ENCODE measurements at places on chromosomes 6 and 20.
A peak's percentile ranks its signal among the peaks of the same experiment; 100 is the strongest.

GRCh38 chr20:47762699-47763268 lies 22.5 kb downstream of the SULF2 start:
- no peak for DNase-seq

GRCh38 chr6:143901885-143902750 lies 37.8 kb downstream of the ZC2HC1B start:
- no peak for DNase-seq

DNA sequence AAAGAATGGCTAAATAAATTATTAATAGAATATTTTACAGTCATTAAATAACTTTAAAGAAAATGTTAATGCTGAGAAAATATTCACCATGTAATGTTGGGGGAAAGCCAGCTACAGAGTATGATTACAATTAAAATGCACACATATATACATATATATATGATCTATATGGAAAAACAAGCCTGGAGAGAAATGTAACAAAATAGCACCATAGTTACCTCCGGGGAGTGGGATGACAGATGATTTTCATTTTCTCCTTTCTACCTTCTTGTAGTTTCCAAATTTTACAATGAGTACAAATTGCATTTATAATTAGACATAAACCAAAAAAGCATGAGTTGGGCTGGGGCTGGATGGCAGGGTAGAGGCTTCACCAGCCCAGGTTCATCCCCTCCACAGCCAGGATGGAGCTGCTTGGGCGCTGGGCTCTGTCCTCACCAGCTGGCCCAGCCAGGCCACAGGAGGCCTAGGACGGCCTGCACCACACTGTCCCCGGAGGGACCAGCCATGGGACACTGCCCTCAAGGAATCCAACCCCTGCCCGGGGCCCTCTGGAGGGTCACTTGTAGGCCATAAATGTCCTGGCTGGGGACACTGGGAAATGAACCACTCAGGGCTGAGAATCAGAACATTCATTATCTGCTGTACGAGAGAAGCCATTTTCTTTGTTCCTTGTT lies 10.3 kb downstream of the C20orf203 start:
- no peak for DNase-seq

DNA sequence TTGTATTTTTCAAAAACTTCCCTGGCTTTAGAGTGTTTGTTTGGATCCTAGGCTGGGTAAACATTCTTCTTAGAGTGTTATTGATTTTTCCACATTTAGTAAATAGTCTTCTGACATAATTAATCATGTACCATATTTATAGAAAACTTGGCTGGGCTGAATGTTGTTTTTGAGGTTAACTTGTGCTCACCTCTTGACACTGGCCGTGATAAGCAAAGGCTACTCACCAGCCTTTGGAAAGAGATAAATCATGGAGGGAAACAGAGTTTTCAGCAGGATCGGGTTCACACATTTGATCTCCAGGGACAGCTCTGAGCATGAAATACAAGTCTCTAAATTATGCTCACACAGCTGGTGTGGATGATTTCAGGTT lies 6.2 kb upstream of the CD93 start:
- no peak for DNase-seq

GRCh38 chr6:56528412-56528841 lies 114.3 kb downstream of the DST start:
- no peak for DNase-seq

DNA sequence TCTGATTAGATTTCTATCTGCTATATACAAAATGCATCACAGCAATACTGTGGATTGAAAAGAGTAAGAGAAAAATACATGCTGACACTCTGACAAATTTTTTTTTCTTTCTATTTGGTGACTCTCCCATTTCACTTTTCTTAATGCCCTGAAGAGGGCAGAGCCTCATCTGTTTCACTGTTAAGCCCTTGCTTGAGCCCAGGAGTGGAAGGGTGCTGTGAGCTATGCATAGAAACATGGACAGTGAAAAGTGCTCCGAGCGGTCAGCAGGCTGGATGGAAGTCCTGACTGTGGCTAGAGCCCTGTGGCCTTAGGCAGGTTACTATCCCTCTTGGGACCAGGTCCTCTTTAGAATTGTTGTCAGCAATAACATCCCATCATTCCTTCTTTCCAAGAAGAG lies 17.4 kb upstream of the CSE1L start:
- no peak for DNase-seq

GRCh38 chr20:39097889-39098288 lies 135.7 kb downstream of the DHX35 start:
- no peak for DNase-seq

DNA sequence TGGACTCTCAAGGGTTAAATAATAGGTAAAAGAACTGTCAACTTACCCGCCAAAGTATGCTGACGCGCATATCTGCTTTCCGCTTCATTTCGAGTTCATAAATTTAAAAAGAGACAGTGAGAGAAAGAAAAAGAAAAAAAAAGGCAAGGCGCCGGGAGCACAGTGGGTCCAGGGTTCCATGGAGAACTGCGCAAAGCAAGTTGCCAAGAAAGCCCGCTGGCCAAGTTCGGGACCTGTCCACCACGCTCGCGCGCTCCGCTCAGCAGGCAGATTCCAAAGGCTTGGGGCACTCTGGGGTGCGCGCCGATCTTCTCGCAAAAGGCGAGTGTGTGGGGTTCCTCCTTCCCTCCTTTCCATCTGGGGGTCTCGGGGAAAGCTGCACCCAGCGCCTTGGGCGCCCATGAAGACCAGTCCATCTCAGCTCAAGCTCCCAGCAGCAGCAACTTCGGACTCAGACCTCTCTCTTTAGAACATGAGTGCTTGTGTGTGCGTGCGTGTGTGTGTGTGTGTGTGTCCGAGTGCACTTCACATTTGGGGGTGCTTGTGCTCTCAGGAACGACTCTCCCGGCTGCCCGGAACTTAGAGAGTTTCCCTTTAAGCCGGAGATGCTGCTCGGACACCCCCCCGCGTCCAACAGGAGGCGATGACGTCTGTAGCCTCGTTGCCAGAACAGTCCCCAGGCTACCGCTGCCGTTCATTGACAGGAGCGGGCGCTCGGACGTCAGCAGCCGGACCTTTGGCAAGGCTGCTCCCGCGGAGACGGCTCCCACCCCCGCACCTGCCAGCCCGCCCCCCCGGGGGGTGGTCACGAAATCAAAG lies 180.0 kb downstream of the TBXT start:
- no peak for DNase-seq

DNA sequence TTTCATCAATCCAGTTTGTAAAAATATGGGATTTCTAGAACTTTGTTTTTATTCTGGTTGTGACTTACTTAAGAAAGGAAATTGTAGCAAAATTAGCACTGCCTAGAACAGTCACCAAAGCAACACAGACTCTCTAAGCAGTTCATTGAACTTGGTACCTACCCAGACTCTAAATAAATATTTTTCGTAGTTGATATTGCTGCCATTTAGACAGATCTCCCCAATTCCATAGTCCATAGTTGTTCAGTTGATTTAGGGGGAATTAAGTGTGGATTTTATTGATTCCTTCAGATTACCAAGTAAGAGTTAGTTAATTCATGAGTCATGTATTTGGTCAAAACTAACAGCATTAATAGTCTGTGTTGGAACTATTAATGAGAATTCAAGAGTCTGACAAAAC lies 822.5 kb downstream of the DHX35 start:
- DNase-seq, result no peak

DNA sequence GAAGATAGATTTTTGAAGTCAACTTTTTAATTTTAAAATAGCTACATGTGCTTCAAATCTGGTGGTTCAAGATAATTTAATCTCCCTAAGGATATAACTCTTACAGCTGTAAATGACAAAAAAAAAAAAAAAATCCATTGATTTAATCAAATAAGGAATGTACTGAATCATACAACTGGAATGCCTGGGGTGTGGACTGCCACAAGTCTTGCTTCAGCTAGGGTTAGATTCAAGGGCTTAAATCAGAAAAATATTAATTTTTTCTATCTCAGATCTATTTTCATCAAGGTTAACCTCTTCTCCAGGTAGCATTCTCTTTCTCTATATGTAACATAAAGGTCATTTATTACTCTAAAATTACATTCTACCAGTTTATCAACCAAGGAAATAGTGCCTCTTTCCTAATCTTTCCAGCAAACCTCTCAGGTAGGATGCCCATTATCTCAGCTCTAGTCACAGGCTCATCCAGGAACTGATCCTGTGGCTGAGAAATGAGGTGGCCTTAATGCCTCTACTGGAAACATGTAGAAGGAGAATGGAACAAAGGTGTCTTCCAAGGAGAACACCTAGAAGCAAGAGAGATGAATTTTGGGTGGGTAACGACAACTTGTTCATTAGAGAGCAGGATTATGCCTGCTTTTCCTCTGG lies 466.9 kb downstream of the CBLN4 start:
- DNase-seq, result no peak

- no peak for DNase-seq
Measured at GRCh38 chr6:135449246-135449645, 48.3 kb downstream of the AHI1 start.

DNA sequence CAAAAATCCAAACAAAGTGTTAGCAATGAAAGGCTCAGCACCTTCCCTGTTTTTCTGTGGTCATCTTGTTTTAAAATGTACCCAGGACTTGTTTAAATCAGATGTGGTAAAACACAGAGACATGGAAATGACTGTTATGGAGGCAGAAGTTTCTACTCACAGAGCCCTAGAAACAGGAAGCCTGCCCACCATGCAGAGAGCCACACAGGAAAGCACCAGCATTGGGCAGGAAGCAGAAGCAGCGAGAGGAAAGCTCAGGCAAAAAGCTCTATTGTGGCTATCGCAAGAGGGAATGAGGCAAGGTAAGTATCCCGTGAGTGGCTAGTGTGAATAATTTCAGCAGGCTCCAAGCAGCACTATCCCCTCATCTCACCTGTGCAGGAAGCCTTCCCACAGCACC lies 42.8 kb downstream of the GPR6 start:
- DNase-seq, result no peak

- DNase-seq, result no peak
Measured at GRCh38 chr6:84449220-84449619, 221.8 kb upstream of the CEP162 start.

GRCh38 chr6:140036196-140036595 lies 661.7 kb upstream of the CITED2 start:
- DNase-seq, result no peak

DNA sequence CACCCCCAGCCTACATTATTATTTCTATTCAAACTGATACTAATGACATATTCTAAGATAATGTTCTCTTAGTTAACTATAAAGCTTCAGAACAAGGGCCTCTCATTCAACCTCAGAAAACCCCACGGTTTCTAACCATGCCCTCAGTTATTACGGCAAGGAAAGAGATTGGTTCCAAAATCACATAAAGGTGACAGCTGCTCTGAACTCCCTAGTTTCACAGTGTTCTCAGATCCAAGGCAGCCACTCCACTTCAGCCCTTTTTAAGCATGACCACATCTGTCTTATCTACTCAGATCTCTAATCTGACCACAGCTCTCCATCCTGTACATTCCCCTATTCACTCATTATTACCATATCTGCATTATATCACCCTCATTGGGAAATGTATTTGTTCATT lies 98.8 kb upstream of the CEP85L start:
- no peak for DNase-seq

- no peak for DNase-seq
Measured at GRCh38 chr6:57089265-57089664, 723 bp upstream of the ZNF451 start.

DNA sequence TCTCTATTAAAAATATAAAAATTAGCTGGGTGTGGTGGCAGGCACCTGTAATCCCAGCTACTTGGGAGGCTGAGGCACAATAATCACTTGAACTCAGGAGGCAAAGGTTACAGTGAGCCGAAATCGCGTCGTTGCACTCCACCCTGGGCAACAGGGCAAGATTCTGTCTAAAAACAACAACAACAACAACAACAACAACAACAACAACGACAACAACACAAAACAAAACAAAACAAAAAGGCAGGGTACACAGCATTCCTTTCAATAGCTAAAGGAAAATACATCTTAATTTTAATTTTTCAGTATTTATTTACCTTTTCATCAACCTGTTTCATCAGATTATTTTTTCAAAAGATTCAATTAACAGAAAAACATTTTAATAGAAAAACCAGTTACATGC lies 28.4 kb downstream of the SRPK1 start:
- DNase-seq, result no peak

DNA sequence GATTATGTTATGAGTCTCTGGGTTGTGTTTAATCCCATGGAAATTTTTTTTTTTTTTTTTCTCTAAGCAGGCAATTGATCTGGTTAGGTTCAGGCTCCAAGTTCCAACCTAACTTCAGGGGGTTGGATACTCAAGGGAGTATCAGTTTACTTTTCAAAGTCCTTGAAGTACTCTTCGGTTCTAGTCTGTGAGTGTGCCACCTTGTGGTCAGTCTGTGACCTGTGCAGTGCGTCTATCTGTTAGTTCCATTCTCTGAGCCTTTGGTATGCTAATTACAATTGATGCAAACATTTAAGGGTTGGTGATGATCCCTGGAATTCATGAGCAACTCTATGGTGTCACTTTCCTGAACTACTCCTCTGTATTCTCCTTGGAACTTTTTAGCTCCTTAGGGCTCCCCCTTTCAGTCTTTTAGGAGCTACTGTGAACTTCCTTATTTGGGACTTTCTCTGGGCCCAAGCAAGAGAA lies 342.0 kb downstream of the SOX4 start:
- no peak for DNase-seq

DNA sequence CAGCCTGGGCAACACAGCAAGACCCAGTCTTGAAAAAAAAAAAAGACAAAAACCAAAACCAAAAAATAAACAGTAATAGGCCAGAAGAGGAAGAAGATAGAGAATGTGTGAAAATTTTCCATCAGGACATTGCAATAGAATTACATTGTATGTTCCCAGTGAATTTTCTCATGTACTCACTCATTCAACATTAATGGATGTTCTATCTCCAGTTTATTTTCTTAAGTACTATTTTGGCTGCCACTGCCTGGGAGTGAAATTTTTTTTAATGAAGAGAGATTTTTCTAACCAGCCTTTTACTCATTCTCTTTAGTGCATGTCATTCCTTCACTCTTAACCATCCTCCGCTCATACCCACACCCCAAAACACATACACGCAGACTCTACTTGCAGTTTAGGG lies 282.8 kb downstream of the ALDH8A1 start:
- no peak for DNase-seq

GRCh38 chr6:168778201-168778600 lies 337.2 kb downstream of the SMOC2 start:
- no peak for DNase-seq

DNA sequence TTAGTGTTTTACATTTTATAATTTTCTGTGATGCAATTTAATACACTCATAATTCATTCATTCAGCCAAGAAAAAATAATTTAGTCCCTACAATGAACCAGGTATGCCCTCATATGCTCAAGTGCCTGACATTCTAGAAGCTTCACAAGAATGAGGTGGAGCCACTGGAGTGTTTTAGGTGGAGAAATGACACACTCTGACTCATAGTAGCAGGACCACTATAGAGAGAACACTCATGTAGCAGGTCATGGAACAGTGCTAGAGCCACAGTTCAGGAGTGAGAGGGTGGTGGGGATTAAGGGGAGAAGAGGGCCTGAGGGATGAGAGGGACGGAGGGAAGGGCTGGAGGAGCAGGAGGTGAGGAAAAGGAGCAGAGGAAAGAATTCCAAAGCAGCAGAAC lies 1.4 kb upstream of the HLA-G start:
- no peak for DNase-seq

GRCh38 chr6:15914553-15914952 lies 214.3 kb upstream of the MYLIP start:
- DNase-seq, result peak; percentile 44

All from stimulated activated CD4-positive, alpha-beta T cell treated with anti-CD3 and anti-CD28 coated beads, Interleukin-1b, Interleukin-23, amount 100 ng/mL, for 48 hours (primary cell).